ENCODE measurements at places on chromosomes 13 and 19.

- DNase-seq, result no peak
Measured at GRCh38 chr13:49112782-49113525, 107.2 kb upstream of the MLNR start.

DNA sequence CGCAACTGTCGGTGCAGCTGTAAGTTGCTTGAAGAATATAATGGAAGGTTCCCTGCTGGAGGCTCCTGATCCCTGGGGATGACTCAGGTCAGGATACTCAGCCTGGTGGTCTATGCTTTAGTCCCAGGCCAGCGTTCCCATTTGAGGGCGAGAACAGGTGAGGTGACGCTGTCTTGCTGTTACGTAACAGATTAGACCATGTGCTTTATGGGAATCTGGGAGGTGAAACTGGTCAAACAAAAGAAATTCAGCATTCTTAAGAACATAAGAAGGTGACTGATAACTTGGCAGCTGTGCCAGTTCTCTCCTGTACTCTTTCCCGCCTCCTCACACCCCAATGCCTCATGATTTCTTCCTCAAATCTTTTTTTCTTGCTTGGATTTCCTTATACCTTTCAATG, at the start of gene CXCL17:
Gene CXCL17 (minus strand): TSS at position 114 of the 400 bp plus-strand sequence. CDS start 114 bp downstream, outside the sequence.
- no peak for DNase-seq

GRCh38 chr13:31436478-31436877, 236.7 kb downstream of the B3GLCT start:
- no peak for DNase-seq

- DNase-seq, result no peak
Measured at GRCh38 chr13:44895953-44896335, 93.3 kb downstream of the NUFIP1 start.

GRCh38 chr13:80498433-80498832, 157.5 kb upstream of the SPRY2 start:
- no peak for DNase-seq

DNA sequence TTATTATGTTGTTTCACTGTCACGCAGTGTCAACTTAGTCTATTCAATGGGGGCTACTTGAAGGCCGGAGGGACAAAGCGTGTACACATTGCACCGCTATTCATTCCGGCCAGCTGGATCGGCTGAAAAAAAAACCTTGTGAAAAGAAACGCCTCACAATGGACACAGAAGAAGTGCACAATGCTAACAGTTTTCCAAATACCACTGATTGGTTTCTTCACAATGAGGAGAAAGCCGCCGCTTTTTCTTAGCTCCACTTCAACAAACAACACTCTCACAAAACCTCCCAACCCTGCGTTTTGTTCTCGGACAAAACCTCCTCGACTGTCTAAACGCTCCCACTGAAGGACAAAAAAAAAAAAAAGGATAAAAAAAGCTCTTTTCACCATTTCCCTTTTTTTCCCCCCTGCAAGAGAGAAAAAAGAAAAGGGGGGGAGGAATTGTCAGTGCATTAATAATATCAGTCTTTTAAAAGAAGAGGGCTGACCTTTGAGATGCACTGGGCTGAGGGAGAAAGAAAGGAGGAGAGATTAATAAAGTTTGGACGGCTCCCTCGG, 5.4 kb downstream of the SOX21 start:
- DNase-seq, result no peak
